Esophagus muscularis mucosa (tissue), 4 donors: ENCODE measurements at places on chromosomes 7 and 10. TPM values are rescaled to one million over a fixed set of nuclear protein-coding genes. Genes with fewer than 3 reads are reported as not detected.

GRCh38 chr10:113746217-113746957, 5.1 kb upstream of the PLEKHS1 start:
- no peak for DNase-seq

GRCh38 chr10:121323443-121323842, 274.8 kb downstream of the FGFR2 start:
- DNase-seq, result no peak

DNA sequence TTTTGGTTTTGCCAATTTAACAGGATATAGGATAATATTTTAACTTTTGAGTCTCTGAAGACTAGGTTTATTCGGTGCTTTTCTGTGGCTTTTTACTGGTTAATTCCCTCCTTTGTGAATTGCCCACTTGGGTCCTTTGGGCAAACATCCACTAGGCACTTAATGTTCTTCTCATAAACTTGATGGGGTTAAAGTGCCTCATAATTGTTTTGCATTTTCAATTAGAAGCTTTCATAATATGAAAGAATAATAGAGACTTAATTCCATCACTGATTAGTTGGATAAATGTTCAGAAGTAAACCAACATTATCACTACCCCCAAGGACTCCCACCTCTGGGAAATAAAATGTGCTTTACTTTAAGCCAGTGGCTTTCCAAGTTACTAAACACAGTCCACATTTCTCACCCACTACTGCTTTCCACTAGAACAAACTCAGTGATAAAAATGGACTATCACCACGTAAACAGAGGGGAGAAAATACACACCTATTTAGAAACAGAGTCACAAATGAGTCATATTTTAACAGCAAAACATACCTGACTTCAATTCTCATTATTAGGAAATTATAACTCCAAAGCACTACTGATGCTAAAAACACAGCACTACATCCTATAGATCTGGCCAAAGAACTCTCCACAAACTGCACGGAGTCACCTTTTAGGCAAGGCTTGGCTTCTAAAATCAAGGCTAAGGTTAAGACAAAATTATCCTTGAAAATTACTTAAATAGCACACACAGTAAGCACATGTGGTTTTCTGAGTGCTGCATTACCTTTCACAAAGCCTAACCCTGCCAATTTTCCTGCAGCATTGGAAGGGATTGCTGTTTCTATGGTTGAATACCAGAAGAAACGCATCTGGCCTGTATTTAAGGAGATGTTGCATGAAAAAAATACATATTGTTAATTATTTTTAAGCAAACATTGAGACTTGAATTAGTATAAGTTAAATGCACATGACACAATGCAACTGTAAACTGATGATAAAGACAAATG, 41.2 kb downstream of the PARD3 start:
- DNase-seq, result no peak

DNA sequence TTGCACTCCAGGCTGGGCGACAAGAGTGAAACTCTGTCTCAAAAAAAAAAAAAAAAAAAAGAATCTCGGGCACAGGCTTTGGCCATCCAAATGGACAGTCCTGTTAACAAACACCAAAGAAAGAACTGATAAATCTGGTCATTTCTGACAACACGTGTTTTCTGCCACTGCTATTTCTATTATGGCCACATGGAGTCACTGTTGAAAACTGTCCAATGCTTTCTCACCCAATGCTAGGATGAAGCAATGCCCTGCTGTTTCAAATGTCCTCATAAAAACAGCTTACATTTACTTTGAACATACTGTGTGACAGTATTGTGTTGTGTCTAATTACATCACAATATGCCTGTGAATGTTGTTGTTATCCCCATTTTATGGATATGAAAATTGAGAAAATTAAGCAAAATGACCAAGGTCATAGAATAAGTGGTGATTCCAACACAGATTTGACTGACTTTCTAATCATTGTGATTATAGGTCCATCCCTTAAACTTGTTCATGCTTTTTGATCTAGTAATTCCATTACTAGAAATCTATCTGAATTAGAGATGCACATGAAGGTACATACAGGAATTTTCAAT, 19.9 kb upstream of the MAP3K8 start:
- no peak for DNase-seq

GRCh38 chr10:89214566-89215165, 7.5 kb upstream of the CH25H start:
- DNase-seq, result no peak

DNA sequence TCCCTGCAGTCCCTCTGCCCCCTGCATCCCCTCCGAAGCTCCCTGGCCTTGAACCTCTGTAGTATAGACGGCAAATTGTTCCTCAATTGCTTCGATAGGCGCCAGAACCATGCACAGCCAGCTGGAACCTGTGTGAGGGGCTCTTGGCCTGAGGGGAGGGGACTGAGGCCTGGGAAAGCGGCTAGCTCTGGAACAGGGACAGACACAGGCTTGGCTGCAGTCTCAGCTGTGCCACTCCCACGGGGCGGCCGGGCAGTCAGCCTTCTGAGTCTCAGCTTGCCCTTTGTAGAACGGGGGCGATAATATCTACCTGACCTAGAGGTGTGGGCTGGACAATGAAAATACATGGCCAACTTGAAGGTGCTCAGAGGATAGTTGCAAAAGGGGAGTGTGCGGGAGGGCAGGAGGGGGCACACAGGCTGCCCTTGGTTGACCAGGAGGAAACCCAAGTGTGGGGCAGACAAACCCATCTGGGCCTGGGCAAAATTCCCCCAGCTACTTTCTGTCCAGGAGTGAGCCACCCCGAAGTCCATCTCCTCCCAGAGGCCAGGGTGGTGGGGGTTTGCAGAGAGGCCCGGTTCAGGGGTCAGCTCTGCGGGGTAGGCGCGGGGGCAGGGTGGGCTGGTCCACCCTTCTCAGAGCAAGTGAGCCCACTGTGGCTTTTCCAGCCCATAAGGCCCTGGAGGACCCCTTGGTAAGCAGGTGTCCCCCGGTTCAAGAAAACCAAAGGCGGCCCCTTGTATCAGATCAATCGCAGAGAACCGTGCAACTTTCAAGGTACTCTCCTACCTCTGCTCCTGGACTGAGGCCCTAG, 4.6 kb downstream of the CRYGN start:
- no peak for DNase-seq

DNA sequence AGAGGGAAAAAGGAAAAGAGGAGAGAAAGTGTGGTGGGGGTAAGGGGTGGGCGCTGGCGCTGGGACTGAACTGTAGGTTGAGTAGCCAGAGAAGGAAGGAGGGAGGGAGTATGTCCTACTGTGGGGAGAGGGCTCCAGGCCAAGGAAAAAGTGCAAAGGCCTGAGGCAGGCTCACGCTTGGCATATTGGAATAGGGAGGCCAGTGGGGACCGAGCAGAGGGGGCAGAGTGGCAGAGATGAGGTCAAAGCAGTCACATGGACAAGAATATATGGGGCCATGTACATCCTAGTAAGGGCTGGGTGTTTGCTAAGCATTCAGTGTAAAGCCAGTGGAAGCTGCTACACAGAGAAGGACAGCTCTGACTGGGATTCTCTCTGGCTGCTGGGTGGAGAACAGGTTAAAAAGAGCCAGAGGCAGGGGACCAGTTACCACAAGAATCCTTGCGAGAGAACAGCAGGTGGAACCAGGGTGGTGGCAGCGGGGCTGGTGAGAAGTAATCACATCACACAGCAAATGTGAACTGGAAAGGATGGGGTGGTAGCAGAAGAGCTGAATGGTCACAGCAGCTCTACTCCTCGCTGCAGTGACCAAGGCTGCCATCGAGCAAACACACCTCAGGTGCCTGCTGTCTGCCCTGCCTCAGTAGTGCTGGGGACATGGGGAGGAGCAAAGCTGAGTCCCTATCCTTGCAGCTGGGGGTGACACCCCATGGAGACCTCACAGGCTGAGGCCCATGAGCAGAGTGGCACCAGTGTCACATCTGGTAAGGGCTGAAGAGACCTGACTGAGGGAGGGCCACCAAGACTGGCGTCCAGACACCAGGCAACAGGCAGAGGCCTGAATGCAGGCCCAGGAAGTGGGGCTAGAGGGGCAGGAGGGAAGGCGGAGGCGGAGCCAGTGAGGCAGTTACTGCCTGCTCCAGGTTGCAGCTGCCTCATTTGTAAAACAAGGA, 39.5 kb downstream of the FAM53B start:
- no peak for DNase-seq

DNA sequence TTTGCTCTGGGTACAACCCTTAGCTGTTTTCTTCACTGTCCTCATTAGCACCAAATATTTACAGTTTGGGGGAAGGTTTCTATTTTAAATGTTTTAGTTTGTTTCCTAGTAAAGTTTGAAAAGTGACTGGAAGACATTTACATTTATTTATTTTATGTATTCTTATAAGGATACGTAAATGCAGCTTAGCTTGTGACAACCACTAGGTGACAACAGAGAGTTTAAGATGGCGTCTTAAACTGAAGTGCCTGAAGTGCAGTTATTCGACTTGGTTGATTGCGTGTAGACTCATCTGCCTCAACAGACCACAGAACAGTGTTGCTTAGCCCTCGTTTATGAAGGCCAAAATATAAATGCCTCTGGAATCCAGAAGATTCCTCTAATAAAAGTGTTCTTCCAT, 378.2 kb upstream of the MYO3A start:
- no peak for DNase-seq

GRCh38 chr10:77537071-77537470, 100.5 kb downstream of the KCNMA1 start:
- DNase-seq, result no peak

GRCh38 chr7:99268577-99268908, 4.1 kb upstream of the MYH16 start:
- no peak for DNase-seq

DNA sequence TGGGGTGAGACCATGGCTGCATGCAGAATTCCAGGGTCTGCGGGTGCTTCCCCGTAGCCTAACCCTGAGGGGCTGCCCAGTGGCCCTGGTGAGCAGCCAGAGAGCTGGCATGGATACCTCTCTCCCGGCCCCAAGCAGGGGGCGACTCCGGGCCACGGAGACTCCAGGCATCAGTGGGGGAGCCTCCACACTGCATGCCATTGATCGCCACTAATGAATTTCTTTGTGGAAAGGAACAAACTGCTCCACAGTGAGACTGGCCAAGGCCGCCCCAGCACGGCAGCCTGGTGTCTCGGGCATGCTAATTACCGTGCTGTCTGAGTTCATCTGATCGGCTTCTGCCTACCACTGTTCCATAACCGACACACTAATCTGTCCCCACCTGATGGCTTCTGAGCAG, 184.4 kb downstream of the GRID1 start:
- DNase-seq, result no peak

GRCh38 chr7:18829858-18830285, 287.6 kb downstream of the TWIST1 start:
- no peak for DNase-seq

GRCh38 chr10:1293636-1294435, 237.7 kb downstream of the WDR37 start:
- no peak for DNase-seq

- DNase-seq, result no peak
Measured at GRCh38 chr7:149723082-149723767, 50.2 kb downstream of the ZNF467 start.

DNA sequence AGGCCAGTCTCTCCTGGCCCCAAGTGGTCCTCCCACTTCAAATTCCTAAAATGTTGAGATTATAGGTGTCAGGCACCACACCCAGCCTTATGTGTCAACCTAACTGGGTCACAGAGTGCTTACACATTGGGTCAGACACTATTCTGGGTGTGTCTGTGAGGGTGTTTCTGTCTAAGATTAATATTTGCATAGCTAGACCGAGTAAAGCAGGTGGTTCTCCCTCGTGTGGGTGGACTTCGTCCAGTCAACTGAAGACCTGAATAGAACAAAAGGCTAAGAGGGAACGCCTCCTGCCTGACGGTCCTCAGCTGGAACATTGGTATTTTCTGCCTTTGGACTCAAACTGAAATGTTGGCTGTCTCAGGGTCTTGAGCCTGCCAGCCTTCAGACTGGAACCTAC, 11.5 kb downstream of the PPIF start:
- DNase-seq, result no peak

DNA sequence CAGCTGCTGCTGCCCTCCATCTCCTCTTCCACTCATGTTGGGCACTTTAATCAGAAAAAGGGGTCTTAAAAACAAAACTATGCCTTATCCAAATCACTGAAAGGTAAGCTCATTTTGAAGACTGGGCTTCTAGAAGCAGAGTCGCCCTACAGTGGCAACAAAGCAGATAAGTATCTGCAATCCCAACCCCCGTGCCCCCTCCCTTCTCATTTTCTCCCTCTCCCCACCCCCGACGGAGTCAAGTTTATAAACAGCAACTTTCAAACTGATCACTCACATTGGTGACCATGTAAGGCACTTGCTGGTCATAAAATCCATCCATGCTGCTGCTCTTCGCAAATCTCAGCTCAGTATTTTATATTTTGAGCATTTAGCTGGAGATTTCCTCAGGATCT, 738 bp downstream of the ETV1 start:
- no peak for DNase-seq

EVX1 gene
- total RNA-seq, result not detected

SPAG6 gene
- total RNA-seq, result not detected

ZMIZ2 gene
- total RNA-seq, result 12.4 TPM

FAM25A gene
- total RNA-seq, result not detected

MOGAT3 gene
- not detected for total RNA-seq

CFTR gene
- not detected for total RNA-seq

LRRTM3 gene
- total RNA-seq, result 0.42 TPM

GIMAP2 gene
- 7.1 TPM for total RNA-seq
